ENCODE measurements at places on chromosomes 5 and 9.

- DNase-seq: no peak
Observed at GRCh38 chr9:94056442-94056974, 27.8 kb upstream of the PTPDC1 start.

GRCh38 chr9:136784249-136784996, 6.7 kb upstream of the TMEM141 start:
- no peak for DNase-seq

DNA sequence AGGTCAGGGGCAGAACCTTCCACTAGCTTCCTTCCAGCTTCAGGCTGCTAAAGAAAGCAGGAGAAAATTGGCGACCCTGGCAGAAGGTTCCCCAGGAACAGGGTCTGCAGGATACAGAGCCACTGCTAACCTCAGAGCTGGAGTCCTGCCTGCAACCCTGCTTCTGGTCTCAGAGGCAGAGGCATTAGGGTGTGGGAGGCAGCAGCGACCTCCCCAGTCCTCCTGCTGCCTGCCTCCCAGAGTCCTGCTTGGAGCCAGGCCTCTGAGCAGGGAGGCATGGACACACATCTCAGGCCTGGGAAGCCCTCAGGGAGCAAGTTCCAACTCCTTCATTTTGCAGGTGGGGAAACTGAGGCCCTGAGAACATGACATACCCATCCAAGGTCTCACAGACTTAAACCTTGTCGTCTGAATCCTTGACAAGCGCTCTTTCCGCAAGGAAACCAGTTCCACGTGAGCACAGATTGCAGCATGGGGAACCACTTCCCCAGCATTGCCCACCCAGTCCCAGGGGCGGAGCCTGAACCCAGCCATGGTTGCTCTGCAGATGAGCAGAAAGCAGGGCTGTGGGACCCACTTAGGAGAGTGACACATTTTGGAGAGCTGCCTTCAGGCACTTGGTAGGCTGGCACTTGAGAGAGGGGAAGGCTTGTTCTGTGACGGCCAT, 28.2 kb upstream of the HAND1 start:
- DNase-seq: no peak

DNA sequence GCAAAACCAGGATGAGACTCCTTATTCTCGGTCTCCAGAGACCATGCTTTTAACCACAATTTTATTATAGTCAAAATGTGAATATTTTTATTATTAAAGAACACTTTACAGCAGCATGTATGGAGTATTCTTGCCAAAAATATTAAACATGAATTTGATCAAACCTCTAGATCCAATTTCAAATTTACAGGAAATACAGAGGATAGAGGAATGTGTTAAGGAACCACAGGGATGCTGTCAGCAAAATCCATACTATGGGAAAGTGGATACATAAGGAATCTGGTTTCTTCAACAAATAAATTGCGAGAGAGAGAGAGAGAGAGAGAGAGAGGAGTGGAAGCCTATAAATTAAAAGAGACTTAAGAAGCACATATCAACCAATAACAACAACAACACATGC, 348.2 kb upstream of the NUDT12 start:
- no peak for DNase-seq

DNA sequence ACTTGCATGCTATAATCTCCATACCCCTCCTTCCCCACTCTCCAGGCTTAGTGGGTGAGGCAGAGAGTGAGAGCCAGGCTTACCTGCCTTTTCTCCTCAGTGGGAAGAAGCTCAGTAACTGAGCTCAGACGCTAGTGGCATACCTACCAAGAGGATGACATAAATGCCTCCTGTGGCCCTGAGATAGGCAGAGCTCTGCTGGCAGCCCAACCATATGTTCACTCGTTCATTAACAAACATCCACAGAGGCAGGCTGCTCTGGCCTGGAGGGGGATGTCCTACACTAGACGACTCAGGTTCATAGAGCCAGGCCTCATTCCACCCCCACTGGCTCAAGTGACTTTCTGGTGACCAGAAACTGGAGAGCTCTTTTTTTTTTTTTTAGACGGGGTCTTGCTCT, 81.3 kb downstream of the THBS4 start:
- no peak for DNase-seq

- no peak for DNase-seq
Observed at GRCh38 chr9:70462300-70462699, 47.8 kb upstream of the KLF9 start.

- no peak for DNase-seq
Observed at GRCh38 chr5:96207420-96207819, 225.6 kb downstream of the PCSK1 start.

DNA sequence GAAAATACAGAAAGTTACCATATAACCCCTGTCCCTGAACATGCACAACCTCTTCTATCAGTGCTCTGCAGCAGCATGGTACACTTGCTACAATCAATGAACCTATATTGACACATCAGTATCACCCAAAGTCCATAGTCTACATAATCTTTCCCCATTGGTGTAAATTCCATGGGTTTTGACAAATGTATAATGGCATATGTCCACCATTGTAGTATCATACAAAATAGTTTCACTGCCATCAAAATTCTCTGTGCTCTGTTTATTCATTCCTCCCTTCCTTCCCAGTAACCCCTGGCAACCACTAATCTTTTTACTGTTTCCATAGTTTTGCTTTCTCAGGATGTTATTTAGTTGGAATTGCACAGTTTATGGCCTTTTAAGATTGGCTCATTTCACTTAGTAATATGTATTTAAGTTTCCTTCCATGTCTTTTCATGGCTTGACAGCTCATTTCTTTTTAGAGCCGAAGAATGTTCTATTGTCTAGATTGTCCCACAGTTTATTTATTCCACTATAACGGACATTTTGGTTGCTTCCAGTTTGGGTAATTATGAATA, 1707.0 kb downstream of the EFNA5 start:
- DNase-seq: no peak

DNA sequence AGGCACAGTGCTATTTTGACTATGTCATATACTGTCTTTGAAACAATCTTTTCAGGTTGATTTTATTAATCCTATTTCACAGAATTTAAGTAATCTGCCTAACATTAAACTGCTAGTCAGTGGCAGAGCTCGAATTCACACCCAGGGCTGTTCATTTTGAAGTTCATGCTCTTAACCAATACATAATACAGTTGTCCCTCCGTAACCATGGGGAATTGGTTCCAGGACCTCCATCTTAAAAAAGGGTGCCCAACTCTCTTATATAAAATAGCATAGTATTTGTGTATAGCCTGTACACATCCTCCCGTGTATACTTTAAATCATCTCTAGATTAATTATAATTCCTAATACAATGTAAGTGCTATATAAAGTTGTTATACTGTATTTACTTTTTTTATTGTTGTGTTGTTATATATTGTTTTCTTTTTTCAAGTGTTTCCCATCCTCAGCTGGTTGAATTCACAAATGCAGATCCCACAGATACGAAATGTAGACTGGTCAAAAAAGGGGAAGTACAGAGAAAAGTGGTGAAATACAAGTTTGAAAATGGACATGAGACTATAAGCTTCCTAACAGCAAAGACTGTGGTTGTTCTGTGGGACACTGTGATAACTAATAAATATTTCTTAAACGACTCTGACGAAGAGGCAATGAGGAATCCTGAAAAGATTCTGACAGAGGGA, 18.3 kb downstream of the RFX3 start:
- DNase-seq: no peak

GRCh38 chr5:137584262-137584661, 85.1 kb upstream of the SPOCK1 start:
- no peak for DNase-seq

GRCh38 chr9:20335668-20336332, 286.5 kb downstream of the MLLT3 start:
- DNase-seq: no peak

Measured in effector CD8-positive, alpha-beta T cell (primary cell).